A375 (cell line): ENCODE measurements at places on chromosomes 7 and 10. TPM values are rescaled to one million over a fixed set of nuclear protein-coding genes. Genes with fewer than 3 reads are reported as not detected.

Gene CLCN1
- total RNA-seq, result not detected in 2 replicates

Gene NT5C3A
- total RNA-seq, result 44.7 and 48.4 TPM in 2 replicates

Gene HOXA5
- total RNA-seq, result 13.1 and 25.2 TPM in 2 replicates

Gene ELN
- total RNA-seq, result 0.04 TPM in 1 of 2 replicates, not detected in the other

Gene AGR2
- not detected in 2 replicates for total RNA-seq

Gene SHH
- total RNA-seq, result 0.03 TPM in 1 of 2 replicates, not detected in the other

Gene SLC13A1
- total RNA-seq, result not detected in 2 replicates

Gene ZMIZ1
- 25.6 and 28.4 TPM in 2 replicates for total RNA-seq

Gene OR6B1
- total RNA-seq, result not detected in 2 replicates

Gene UPK3BL1
- 14.8 and 16.4 TPM in 2 replicates for total RNA-seq
